Activated naive CD4-positive, alpha-beta T cell (primary cell): ENCODE measurements at places on chromosomes 3 and 15.
A peak's percentile ranks its signal among the peaks of the same experiment; 100 is the strongest.

DNA sequence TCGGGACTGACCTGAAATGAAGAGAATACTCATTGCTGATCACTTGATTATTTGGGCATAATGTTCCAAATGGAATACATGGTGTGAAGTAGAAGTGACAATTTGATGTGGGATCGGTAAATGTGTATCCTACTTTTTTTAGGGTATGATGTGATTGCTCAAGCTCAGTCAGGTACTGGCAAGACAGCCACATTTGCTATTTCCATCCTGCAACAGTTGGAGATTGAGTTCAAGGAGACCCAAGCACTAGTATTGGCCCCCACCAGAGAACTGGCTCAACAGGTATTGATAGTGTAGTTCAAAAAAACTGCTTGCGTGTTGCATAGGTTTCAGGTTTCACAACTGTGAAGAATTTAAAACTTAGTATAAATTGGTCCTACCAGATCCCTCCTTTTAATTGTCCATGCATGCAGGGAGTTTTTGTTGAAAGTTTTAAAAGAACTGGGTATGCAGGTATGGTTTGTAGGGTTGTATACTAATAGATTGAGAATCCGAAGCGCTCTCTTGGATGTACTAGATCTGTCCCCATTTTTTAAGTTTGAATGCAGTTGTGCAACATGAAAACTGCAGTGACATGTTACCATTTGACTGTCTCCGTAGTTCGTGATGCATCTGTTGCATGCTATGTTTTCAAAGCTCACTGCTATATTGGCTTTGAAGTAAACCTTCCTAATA, 1.6 kb downstream of the EIF4A2 start:
- DNase-seq, result no peak

DNA sequence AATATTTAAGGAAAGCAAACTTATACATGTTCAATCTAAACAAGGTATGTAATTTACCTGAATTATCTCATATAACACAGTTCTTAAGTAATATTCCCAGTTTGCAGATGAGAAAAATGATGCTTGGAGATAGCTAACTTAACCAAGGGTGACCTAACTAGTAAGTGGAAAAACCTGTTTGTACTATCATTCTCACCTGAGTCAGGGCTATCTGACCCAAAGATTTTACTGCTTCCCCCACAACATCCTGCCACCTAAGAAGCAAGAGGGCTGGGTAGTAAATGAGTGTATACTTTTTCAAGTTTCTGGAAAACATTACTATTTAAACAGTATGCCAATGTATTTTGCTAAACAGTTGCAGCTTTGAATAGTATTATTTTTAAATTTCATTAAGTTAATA, 10.6 kb downstream of the TP63 start:
- no peak for DNase-seq

- DNase-seq, result no peak
Observed at GRCh38 chr3:170007031-170007663, 30.6 kb upstream of the GPR160 start.

GRCh38 chr15:36682101-36682500, 102.7 kb downstream of the CDIN1 start:
- DNase-seq, result no peak

GRCh38 chr3:33083958-33084357, 13.0 kb downstream of the GLB1 start:
- no peak for DNase-seq

DNA sequence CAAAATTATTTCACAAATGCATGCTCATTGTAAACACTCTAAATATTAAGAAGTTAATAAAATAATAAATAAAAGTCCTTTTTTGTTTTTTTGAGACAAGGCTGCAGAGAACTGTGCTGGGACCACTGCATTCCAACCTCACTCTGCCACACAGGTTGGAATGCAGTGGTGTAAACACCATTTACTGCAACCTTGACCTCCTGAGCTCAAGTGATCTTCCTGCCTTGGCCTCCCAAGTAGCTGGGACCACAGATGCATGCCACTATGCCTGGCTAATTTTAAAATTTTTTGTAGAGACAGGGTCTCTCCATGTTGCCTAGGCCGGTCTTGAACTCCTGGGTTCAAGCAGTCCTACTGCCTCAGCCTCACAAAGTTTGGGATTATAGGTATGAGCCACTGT, 578.4 kb downstream of the ZIC1 start:
- no peak for DNase-seq

DNA sequence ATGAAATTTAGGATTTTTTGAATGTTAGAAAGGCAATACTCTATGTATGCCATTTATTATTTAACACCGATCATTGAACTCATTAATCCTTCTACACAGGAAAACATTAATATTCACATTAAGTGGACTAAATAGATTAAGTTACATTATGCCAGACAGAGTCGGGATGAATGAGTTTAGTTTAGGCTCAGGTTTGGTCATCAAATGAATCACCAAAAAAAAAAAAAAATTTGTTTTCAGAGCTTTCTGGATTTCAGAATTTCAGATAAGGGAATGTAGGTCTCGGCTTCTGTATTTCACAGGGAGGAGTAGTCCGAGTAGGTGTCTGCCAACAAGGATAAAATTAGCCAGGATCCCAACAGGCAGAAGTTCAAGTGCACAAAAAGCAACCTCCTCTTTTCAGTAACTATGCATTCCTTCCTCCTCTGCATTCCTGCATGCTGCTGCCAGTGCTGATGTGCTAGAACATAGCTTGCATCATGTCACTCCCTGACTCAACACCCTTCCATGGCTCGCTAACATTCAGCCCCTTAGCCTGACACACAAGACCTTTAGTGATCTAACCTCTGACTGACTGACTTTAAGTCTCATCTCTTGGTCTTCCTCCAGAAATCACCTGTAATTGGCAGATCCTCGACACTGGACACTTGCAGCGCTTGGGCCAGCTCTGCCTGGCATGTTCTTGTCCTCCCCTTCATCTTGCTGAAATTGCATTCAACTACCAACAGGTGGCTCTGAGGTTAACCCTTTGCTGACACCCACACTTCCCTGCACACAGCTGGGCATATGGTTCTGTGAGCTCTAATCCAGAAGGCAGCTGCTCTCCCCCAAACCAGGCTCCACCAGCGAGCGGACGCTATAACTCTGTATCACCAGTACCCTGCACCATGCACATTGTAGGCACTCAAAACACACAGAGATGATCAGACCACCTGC, 145.4 kb upstream of the PROK2 start:
- DNase-seq, result no peak

DNA sequence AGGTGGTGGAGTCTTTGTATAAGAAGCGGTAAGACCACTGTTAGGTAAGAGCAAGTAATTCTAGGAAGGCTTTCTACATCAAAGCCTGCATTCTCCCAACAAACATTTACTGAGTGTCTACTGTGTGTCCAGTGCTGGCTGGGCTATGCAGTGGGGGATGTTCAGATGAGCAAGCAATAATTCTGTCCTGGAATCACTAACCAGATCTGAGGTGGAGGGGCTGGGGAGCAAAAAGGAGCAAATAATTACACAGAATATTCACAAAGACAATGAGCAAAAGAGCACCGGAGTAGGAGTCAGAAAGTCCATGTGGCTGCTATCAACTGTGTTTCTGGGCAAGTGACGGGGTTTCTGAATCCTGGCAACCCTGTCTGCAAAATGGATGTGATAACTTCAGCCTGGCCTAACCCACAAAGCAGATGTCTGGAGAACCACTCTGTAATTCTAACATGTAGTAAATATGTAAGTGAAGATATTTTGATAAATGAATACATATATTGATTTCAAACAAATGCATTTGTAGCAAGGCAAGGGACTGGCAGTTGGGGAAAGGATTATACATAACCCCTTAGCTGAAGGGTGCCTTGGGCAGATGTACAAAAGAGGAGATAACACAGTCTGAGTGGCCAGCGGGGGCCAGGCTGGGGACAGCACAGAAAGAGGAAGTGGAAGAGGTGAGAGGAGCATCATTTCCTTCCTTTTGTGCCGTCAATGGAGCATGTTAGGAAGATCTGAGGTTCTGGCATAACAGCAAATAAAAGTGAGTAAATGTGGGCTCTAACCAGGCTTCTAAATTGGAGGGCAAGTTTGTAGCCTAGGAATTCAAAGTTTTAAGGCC, 28.8 kb downstream of the CYP8B1 start:
- DNase-seq, result no peak

DNA sequence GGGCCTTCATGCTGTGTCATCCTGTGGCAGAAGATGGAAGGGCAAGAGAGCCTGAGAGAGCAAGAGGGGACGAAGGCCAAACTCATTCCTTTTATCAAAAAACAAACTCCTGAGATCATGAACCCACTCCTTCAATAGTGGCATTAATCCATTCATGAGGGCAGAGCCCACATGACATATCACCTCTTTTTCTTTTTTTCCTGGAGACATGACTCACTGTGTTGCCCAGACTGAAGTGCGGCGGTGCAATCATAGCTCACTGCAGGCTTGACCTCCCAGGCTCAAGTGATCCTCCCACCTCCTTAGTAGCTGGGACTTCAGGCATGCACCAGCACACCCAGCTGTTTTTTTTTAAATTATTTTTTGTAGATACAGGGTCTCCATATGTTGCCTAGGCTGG, 92.0 kb upstream of the RNU6-1 start:
- no peak for DNase-seq

GRCh38 chr15:89660556-89660955, 5.3 kb upstream of the KIF7 start:
- DNase-seq, result no peak

DNA sequence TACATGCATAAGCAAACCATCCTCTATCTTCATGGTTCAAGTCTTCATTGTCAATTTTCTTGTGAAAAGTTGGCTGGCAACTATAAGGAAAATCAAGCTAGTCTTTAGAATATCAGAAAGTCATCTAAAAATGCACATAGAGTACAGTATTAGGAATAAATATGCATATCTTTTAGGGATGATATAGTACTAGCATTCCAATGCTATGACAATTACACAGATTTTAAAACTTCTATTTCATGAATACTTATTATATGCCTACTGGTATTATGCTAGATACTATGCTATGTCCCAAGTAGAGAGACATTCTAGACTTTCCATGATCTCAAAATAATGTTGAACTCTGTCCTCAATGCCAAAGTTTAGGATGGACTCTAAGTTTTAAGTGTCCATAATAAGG, 81.3 kb upstream of the NAALADL2 start:
- no peak for DNase-seq

DNA sequence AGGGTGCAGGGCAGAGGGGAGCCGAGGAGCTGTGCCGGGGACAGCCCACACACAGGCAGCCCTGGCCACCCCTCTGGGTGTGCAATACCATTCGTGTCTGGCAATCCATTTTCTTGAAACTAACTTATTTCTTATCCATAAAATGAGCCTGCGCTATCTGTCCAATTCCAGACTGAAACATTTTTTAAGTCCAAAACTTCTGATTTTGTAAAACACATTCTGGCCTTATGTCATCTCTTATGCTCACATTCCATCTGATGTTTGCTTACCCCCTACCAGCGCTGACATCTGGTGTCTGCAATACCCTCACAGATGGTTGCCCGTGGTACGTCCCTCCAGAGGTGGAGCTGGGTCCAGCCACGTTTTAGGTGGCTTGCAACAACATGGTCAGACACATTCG, 31.8 kb downstream of the PCSK6 start:
- no peak for DNase-seq

GRCh38 chr3:14921034-14921616, 26.3 kb upstream of the NR2C2 start:
- DNase-seq, result peak; percentile 66

GRCh38 chr3:102400142-102400541, 34.7 kb upstream of the ZPLD1 start:
- no peak for DNase-seq

GRCh38 chr3:172140499-172141391, 101.4 kb downstream of the FNDC3B start:
- DNase-seq, result no peak

DNA sequence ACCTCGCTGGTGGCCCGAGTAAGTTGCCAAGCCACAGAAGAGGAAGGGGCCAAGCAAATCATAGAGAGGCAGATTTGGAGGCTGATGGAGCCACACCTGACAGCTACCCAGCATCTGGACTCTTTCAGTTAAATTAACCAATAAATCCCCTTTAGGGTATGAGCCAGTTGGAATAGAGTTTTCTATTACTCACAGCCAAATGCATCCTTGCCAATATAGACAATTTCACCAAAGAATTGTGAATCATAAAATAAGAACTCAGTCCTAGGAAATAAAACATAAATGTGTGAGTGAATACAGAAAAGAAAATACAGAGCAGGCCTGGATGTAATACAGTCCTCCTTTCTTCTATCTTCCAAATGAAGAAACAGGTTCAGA, 161.6 kb upstream of the ANKRD28 start:
- no peak for DNase-seq

GRCh38 chr3:53129344-53129743, 891 bp downstream of the RFT1 start:
- no peak for DNase-seq

GRCh38 chr3:134211797-134212196, 38.9 kb downstream of the RYK start:
- DNase-seq, result no peak

GRCh38 chr15:93519599-93519998, 430.6 kb upstream of the RGMA start:
- DNase-seq, result no peak
